ENCODE measurements at places on chromosomes 5 and 9.
A peak's percentile ranks its signal among the peaks of the same experiment; 100 is the strongest.

DNA sequence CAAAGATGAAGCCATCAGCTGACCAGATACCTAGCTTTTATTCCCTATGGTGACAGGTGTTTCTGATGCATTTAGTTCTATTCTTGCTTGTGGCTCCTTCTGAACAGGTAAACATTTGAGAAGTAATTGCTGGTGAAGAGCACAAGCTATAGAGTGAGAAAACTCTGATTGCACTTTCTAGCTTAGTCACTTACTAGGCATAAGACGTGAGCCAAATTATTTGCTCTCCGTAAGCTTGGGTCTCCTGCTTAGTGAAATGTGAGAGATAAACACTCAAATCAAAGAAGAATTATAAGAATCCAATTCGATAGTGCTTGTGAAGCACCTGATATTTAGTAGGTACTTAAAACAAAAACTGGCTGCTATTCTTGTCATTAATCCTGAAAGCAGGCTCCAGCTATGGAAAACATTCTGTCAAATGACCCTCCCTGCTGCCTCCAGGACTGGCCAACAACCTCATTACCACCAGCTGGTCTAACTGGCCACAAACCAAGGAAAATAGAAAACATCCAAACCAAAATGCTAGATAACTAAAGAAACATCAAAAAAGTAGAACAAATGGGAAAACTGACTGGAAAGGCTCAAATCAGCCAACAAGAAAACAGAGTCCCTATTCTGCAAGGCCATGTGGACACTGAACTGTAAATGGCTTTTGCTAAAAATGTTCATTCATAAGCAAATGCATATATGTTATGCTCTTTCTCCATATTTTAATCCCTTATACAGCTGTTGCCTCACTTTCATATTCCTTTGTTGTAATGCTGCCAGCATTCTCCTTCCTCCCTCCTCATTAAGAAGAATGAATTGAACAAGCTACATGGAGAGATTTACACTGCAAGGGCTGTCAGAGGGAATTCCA is 616.1 kb downstream of the DTWD2 start:
- DNase-seq: no peak

DNA sequence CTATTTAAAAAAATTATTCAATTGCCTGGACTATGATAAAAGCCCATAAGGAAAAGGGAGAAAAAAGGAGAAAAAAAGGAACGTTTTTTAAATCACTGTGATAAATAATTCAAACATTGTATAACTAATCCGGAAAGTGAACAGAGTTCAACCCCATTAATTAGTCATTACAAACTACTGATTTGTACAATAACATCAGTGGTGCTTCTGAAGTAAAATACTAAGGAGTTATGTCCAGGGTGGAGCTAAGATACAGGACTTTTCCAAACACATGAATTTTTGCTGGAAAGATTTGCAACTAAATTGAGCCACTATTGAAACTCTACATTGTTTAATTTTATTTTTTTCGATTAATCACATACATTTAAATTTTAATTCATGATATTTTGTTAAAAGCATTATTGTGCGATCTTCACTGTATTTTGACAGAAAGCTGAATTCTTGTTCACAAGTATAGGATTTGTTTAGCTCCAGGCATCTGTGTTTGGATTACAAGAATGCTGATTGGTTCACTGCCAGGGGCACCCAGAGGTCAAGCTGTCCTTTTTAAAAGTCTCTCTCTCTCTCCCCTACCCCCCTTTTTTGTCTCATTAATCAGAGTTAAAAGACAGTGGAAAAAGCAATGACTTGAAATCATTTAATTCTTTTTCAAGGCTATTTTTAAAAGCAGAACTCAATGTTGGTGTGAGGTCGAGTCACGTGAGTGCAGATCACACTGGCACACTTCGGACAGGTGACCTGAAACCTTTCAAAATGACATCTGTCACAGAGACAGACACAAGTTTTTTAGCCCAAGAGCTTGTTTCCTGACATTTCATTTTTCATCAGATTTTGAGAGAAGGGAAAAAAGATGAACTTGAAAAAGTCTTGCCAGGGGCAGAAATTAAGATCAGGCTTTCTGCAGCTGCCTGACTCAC is 387.3 kb downstream of the NR2F1-AS1 start:
- no peak for DNase-seq

GRCh38 chr5:158654415-158654814 is 445.3 kb downstream of the EBF1 start:
- no peak for DNase-seq

- DNase-seq: no peak
These were observed 153.2 kb downstream of the COMMD10 start for GRCh38 chr5:116237917-116238500.

GRCh38 chr9:137672907-137673791 is 54.3 kb downstream of the EHMT1 start:
- DNase-seq: peak; percentile 40

GRCh38 chr9:35906923-35907699 is 1.1 kb downstream of the HRCT1 start:
- DNase-seq: no peak

- peak; percentile 78 for DNase-seq
These were observed 29.2 kb downstream of the CD14 start for GRCh38 chr5:140603734-140604133.

DNA sequence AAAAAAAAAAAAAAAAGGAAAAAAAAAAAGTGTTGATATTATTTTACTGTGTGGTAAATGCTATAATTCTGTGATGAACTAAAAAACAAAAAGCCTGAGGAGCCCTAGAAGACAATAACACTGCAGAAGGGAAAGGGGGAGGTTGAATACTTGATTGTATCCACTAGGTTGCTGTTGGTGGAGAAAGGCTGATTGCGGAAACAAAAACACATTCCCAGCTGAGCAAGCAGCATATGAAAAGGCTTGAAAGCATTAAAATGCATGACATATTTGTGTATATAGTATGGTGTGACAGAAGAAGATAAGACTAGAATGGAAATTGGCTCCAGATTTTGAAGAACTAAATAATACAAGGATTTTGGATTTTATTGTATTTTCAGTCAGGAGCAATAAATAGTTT is 8.9 kb downstream of the RABGAP1 start:
- no peak for DNase-seq

GRCh38 chr5:62348723-62349481 is 42.9 kb downstream of the KIF2A start:
- no peak for DNase-seq

GRCh38 chr9:131618071-131618479 is 72.8 kb downstream of the PRRT1B start:
- no peak for DNase-seq

DNA sequence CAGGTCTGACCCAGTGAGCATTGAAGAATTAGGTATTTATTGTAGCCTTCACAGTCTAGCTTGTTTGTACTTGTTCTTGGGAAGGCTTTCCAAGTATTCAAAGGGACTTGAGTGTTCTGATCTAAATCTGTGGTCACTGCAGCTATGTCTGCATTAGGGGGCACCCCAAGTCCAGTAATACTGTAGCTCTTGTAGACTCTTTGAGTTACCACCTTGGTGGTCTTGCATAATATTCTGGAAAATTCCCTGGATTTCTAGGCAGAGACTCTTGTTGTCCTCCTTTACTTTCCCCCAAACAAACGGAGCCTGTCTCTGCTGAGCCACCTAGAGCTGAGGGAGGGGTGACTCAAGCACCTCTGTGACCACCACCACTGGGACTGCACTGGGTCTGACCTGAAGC is 149.5 kb upstream of the DHFR start:
- DNase-seq: no peak

DNA sequence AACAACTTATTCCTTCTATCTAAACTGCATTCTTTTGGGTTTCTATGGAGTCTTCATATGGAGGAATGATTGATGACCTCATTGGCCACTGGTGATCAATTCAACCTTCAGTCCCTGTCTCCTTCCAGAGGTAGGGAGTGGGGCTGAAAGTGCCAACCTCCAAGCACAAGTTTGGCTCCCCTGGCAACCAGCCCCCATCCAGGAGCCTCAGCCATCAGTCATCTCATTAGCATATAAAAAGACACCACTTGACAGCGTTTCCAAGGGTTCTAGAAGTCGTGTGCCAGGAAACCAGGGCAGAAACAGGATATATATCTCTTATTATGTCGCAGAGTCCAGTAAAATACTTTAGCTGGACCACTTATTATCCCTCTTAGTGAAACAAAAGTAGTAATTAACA is 9.8 kb downstream of the SLC31A2 start:
- DNase-seq: no peak

DNA sequence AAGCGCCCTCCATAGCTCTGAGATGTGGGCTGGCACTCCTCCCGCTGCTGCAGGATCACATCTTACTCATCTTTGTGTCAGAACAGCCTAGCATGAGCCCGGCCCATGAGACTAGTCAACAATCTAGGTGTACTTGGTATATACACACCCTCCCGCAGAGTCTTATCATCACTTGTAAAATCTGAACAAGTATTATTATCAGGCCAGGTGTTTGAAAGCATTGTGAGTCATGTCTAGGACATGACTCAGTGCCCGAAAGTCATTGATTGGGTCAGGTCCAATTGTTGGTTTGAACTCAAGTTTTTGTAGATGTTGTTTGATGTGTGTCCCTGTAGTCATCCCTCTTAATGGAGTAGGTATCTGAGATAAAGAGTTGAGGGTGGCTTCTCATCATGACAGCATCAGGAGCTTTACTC is 108.7 kb downstream of the CFAP90 start:
- DNase-seq: no peak

- no peak for DNase-seq
These were observed 18.5 kb downstream of the SH3GLB2 start for GRCh38 chr9:129009584-129010141.

DNA sequence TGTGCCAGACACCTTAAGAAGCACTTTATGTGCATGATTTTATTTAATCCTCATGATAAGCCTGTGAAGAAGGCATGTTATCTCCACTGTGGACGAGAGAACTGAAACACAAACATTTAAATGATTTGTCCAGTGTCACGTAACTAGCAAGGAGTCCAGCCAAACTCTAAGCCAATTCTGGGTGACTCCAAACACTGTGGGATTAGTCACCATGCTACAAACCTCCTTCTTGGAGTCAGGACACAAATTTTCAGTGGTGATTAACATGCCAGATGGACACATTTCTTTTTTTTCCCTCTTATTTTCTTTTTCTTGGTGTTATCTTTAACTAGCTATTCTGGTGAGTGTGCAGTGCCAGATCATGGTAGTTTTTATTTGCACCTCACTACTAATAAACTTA is 316.8 kb downstream of the NDUFS4 start:
- no peak for DNase-seq

- no peak for DNase-seq
These were observed 376.3 kb upstream of the ACTBL2 start for GRCh38 chr5:57858905-57859304.

DNA sequence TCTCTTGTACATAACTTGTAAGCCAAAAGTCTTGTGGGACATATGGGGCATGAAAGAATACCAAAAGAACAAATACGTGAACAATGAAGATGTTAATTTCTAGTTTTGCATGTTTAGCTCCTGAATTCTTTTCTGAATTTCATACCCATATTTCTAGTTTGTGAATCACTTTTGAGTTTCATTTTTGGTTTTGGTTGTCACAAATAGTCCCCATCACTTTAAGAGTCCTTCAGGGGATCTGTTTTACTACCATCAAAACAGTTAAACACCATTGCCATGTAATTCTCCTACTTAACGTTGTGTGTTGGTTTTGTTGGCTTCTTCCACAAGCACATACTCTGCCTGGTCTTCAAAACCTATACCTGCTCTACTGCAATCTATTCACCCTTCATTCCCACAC is 27.0 kb downstream of the VCAN start:
- no peak for DNase-seq

DNA sequence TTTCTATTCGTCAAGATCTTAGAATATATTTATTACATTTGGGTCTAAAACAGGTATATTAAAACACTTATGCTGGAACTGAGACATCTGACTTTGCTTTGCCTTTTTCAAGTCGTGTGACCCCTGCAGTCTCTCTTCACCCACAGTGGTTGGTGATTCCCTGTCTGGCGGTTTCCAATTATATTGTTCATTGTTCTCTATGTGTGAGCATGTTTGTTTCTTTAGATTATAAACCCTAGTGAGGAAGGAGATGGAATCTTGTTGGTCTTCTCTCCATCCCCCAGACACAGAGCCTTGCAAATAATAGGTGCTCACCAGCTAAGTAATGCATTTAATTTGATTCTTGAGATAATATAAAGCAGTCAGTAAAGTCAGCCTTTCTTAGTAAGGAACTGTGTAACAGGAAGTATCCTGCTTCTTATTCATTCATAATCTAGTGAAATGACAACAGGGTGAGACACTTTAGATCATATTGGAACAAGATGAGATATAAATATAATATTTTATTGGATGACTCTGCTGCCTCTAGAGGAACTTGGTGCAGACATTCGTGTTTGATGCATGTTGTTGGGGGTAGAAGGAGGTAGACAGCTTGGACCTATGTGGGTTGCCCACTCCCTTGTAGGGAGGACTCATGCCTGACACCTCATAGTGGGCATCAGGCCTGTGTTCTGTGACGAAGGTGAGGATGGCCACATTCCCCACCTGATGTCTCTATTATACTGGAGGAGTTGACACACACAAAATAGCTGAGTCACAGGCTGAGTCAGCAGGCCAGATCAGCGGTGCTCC is 88.1 kb downstream of the FGF1 start:
- no peak for DNase-seq

GRCh38 chr5:163585206-163585605 is 79.8 kb downstream of the MAT2B start:
- DNase-seq: no peak

DNA sequence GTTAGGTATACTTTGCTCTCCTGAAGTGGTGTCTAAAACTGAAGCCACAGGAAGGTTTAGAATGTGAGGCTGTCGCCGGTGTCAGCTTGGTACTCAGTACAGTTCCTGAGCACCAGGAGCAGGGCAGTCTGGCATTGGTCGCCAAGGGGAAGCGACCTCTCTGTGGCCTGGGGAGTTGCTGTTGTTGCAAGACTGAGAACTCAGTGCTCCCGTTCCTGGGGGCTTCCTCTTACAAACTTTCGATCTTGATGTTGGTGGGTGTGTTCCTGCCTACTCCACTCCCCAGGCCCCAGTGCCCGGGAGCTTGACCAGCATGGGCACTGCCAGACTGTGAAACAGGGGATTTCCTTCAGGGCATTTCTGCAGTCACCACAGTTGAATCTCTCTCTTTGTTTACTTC is 52.4 kb upstream of the PPARGC1B start:
- peak; percentile 80 for DNase-seq

DNA sequence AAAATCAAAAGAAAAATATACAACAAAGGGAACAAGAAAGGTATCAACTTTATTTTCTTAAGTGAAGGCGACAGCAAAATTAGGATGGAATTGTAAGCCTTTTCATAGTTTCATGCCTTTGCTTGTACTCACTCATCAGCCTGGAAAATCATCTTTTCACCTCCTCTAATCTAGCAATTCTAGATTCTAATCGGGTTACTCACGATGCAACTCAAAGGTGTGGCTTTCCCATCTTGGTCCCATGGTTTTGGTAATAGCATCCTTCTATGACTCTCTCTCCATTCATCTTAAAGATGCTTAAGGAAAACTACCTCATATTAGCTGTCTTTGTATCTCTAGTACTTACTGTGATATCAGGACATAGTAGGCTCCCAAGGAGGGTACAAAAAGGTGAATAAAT is 30.5 kb downstream of the DNAH5 start:
- no peak for DNase-seq

Data from CD14-positive monocyte (primary cell).